Stimulated activated CD4-positive, alpha-beta T cell treated with anti-CD3 and anti-CD28 coated beads, Interleukin-2, amount 100 ng/mL, for 48 hours (primary cell): ENCODE measurements at places on chromosomes 4 and X.

DNA sequence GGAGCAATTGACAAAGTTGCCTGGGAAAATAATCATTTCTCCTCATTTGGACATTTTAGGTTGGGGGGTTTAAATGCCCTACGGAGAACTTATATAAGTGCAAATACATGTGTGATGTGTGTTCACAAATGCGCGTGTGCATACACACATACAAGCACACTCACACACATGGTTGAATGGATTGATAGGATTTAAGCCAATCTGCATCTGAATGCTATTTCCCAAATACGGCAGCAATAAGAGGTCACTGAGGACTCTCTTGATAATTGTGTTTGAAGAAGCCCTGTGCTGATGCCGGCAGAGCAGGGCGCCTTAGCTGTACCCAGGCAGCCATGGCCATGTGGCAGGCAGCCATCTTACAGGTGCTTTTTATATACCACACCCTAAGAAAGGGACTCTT is 165.3 kb upstream of the LEF1 start:
- no peak for DNase-seq

DNA sequence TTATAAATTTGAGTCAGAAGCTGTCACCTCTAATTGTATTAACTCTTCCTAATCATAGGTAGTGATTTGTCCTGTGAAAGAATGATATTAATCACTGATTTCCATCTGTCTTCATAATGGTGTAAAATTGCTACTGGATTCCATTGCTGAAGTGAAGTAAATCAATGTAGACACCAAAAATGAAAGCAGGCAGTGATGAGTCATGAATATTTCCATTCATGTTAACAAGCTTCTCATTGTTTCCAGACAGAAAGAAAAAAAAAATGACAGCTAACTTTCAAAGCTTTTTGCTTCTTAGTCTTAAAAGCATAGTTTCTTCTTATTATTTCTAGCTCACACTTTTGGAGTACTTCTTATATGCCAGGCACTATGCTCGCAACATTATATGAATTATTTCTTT is 21.5 kb downstream of the FAM114A1 start:
- DNase-seq: no peak

DNA sequence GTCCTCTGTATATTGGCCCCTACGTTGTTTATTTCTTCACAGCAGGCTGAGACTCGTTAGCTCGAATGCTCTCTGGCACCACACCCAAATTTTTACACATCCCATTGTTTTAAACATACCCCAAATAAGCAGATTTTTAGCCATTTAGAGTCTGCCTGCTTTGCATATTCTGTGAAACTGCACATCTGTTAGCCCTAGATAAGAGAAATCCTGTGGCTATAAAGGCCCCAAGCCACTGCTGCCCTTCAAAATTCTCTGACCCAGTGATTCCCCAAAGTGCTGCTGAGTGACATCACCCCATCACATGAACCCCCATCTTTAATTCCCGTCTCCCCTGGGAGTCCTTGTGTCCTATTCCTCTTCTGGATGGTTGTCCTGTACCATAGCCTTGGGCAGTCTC is 20.8 kb downstream of the TEX13C start:
- no peak for DNase-seq

DNA sequence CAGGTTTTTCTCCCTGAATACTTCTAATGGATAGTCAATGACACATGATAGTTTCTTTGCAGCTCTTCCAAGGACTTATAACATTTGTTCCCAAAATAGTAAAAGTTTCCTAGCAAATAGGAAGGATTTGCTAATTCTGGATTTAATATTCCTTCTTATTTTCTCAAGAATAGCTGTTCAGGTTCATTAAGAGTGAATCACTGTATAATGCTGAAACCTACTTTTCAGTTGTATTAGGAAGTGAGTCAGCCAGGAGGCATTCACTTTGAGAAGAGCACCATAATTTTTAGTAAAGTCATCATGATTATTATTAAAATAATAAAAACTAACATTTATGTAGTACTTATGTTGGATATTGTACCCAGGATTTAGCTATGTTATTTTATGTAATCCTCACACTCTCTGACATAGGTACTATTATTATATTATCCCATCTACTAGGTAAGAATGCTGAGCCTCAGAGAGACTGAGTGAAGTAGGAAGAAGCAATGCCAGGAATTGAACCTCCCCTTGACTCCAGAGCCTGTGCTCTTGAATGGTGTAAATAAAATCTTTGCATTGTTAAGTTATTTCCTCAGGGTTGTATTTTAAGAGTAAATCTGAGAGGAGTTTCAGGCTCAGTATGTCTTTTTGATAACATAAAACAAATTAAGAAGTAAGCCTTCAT is 114.8 kb downstream of the REELD1 start:
- no peak for DNase-seq

- DNase-seq: no peak
These were observed 8.6 kb upstream of the PDCL2 start for GRCh38 chr4:55600640-55601039.

DNA sequence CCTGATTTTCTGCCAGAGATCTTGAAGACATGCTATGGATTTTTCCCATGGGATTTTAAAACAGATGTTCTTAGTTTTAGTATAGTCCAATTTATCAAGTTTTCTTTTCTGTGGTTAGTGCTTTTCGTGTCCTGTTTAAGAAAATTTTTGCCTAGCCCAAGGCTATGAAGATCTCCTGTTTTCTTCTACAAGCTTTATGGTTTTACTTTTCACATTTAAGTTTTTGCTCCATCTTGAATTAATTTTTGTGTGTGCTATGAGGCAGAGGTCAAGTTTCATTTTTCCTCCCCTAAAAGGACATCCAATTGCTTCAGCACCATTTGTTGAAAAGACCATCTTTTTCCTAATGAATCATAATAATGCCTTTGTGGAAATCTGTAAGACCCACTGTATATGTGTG is 65.6 kb downstream of the POLR2B start:
- no peak for DNase-seq

DNA sequence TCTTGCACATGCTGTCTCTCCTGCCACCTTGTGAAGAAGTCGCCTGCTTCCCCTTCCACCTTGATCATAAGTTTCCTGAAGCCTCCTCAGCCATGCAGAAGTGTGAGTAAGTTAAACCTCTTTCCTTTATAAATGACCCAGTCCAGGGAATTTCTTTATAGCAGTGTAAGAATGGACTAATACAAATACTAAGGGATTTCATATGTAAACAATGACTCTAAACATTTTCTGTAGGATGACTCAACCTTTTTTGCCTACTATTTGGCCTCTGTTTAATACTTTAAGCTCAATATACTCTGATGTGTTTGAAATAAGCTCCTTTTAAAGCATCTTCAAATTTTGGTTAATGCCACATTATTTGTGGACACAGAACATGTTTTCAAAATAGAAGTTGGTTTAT is 813.5 kb upstream of the SLIT2 start:
- DNase-seq: no peak

DNA sequence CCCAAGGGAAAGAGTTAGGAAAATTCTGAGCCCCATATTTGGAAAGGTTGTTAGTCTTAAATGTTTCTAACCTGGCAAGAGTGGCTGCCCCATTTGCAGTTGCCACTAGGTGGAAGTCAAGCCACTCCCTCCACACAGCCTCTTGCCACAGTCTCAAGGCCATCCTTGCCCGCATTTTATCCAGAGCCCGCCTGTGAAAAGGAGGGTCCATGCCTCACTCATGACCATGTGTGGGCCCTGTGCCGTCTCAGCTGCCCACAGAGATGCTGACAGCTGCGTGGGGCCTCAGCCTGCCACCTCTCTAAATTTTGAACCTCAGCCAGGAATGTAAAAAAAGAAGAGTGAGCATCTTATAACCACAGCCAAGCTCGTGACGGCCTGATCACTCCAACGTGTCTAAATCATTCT is 201.5 kb upstream of the FAM241A start:
- DNase-seq: peak; percentile 3
